ENCODE measurements at places on chromosomes 11 and 22.

- no peak for DNase-seq
Observed at GRCh38 chr22:26847816-26848215, 190.4 kb downstream of the MIAT start.

- no peak for DNase-seq
Observed at GRCh38 chr11:102465696-102466095, 13.1 kb upstream of the TMEM123 start.

- no peak for DNase-seq
Observed at GRCh38 chr11:134293119-134294113, 17.2 kb downstream of the GLB1L3 start.

DNA sequence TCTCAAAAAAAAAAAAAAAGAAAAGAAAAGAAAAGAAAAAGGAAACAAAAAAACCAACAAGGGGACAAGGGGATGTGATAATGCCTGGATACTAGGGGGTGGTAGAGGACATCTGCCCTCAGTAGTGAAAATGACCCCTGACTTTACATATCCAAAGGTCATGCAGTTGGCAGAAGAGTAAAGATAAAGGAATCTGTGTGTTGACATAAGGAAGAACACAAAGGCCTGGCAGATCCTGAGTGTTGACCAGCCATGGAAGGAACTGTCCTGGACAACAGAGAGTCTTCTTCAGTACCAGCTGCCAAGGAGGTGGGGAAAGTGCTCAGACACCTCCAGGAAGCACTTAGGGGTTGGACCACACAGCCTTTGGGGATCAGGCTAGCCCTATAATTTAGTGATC, 12.6 kb downstream of the SLC43A1 start:
- no peak for DNase-seq

DNA sequence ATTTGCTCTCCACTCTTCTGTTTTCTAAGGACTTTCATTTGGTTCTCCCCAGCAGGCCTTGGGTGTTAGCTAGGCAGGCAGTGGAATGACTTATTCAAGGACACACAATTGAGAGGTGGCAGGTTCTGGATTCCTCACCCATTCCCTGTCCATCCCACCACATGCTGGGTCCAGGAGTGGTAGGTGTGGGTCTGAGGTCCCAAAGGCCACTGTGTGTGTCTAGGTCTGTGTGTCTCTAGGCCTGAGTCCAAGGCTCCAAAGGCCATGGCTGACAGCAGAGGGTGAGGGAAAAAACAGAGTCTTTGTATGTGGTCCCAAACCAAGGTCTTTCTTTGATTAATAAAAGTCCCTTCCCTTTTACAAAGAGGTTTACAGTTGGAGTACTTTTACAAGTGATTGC, 40.8 kb downstream of the SLC5A1 start:
- no peak for DNase-seq

GRCh38 chr11:43269254-43269918, 42.4 kb upstream of the API5 start:
- no peak for DNase-seq

GRCh38 chr11:105524286-105524685, 85.6 kb upstream of the GRIA4 start:
- DNase-seq: no peak

DNA sequence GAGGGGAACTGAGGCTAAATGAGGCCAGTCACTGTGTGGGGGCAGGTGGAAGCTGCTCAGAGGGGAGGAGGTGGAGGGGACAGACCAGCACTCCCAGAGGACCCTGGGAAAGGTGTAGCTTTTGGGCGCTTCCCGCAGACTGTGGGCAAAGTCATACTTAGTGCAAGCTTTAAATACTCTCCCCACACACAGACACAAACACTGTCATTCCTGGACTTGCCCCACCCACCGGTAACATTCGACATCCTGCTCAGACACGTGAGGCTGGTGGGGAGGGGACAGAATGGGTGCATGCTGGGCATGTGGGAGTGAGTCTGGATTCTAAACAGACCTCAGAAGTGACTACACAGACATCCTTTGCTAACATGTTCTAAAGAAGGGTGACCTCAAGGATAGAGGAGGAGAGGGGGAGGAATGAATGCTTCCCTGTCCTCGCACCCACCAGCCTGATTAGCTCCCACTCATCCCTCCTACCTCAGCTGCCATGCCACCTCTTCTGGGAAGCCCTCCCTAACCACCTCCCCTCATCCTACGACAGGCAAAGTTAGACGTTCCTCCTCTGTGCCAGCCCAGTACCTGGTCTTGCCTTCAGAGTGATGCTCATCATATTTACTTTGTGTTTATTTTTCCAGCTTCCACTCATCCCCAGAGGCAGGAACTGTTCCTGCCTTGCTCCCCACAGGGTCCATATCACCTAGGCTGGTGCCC, 22.2 kb downstream of the TSKU start:
- peak; percentile 6 for DNase-seq

DNA sequence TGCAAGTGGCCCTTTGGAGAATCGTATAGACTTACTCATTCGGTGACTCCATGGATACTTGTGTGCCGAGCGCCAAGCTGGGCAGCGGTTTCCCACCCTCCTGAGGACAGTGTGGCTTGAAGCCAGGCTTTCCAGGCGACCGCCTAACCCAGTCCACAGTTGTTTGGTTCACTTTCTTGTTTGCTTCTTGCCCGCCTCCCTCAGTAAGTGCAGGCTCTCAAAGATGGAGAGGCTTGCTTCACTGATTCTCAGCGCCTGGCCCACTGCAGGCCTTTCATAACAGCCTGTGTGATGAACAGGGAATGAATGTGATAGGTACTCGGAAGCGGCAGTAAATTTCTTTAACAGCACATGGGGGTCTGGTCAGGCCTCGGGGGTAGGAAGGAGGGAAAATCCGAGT, 11.2 kb upstream of the MDK start:
- DNase-seq: no peak

DNA sequence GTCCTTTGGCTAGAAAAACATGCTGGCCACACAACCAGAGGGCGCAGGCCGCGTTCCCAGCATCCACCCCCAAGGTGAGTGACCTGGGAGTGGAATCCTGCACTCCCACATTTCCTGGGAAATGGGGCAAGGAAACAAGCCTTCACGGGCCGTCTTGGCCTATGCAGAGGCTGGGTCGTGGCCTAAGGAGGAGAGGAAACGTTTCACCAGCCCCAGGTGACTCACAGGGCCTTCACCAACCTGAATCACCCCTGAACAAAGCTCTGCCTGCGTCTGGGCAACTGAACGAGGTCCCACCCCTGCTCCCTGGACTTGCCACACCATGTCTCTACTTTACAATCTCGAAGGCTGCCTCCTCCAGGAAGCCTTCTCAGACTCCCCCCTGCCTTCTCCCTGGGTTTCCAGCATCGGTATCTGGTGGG, 13.2 kb downstream of the MYH9 start:
- peak; percentile 55 for DNase-seq

- DNase-seq: no peak
Observed at GRCh38 chr11:36865846-36866245, 267.8 kb upstream of the RAG2 start.

DNA sequence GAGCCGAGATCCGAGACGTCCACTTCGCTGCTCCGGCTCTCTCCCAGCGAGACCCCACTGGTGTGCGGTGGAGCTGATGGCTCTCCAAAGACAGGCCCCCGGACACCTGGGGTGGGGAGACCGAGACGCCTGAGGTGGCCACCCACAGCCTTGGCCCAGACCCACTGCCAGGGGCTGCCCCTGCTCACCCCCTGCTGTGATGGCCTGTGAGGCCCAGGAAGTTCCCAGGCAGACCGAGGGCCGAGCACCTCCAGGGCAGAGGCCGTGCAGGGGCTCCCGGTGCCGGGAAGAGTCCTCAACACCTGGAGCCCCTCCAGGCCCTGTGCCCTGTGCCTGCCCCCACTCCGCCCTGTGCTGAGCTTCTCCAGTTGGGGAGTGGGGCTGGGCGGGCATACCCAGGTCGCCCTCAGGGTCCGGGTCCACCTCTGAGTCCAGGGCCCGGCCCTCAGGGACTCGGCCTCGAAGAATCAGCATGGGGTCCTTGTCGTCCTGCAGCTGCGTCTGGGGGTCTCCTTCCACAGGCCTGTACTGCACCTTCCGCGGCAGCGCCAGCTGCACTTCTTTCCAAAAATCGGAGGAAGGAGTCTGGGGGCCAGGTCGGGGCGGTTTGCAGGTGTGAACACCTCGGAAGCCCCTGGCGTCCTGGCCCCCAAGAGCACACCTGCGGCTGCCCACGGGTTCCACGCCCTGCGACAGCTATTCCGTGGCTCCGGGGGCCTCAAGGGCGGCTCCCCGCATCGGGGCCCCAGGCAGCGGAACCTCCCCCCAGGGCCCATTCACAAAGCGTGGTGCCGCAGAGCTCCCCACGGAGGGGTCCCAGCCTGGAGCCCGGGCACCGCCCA, 8.6 kb downstream of the SIGIRR start:
- no peak for DNase-seq

GRCh38 chr11:11155962-11156815, 196.9 kb downstream of the CSNK2A3 start:
- no peak for DNase-seq

DNA sequence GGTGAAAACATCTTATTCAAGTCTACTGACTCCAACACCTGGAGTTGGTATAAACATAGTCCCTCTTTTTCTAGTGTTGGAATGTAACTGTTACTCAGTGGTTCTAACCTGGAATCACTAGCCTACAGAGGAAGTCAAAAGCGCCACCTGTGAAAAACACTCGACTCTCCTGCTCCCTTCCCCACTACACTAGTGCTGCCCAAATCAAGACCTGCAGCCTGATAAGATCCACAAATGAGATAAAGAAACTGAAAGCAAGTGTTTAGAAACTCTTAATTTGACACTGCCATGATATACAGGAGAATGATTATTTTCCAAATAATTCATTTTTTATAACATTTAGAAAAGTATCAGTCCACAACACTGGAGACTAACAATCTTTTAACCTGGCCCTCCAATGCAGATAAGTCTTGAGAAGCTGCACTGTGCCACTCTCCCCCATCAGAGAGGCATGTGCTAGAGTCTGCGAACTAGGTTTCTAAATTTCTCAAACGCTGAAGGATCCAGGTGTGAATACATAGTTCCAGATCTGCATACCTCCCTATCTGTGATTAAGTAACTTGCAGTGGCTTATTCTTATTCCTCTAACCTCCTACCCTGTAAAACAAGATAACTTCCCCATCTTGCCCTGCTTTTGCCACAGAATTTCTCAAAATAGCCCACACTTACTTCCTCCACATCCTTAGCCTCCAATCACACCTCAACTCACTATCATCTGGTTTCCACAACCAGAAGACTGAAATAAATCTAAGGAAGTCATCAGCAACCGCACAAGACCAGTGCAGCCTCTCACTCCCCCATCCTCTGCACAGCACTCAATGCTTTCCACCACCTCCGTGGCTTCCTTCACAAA, 88.1 kb downstream of the RRAS2 start:
- DNase-seq: no peak

DNA sequence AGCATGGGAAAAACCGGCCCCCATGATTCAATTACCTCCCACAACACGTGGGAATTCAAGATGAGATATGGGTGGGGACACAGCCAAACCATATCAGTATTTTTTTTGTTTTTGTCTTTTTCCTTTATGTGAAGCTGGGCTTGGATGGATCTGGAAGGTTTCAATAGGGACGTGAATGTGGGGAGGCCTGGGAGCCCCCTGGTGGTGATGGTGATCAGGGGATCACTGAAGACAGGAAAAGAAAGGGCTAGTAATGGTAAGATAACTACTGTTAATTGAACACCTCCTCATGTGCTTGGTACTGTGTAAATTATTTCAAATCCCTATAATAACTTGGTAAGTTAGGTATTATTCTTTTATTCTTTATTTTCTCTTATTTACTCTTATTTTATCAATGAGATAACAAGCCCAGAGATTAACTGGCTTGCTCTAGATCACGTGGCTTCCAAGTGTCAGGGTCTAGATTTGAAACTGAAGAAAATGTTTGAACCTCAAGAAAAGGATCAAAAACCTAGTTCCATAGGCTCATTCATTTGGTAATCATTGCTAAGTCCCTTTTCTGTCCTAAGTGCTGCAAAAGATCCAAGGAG, 364.2 kb downstream of the TENM4 start:
- DNase-seq: peak; percentile 39

- DNase-seq: no peak
Observed at GRCh38 chr11:20113149-20113438, 47.2 kb downstream of the DBX1 start.

GRCh38 chr22:40107851-40108378, 69.8 kb upstream of the TNRC6B start:
- no peak for DNase-seq

DNA sequence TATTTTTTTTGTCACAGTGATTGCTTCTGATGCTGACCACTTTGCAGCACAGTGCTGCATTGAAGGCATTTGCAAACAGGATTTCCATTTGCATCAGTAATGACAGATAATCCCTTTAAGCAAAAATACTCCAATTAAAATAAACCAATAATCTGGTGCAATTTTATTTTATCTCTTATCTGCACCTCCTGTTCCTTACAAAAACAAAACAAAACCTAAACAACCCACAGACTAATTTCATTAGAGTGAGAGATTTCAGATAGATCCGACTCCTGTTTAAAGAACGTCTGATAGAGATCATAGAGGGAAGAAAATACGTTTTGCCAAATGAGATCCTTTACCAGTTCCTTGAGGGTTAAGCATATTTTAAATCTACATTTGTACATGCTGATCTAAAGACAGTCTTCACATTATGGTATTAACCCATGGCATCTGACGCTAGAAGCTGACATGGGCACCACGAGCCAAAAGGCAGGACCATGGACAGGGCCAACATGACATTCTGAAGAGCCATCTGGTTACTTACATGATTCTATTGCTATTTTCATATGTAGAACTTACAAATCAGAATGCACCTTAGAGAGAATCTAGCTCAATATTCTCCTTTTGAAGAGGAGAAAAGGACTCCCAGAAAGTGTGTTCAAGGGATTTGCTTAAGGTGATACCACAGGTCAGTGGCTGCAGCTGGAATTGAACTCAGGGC, 286.2 kb upstream of the NARS2 start:
- no peak for DNase-seq

- no peak for DNase-seq
Observed at GRCh38 chr11:14555818-14556217, 35.6 kb upstream of the PSMA1 start.

DNA sequence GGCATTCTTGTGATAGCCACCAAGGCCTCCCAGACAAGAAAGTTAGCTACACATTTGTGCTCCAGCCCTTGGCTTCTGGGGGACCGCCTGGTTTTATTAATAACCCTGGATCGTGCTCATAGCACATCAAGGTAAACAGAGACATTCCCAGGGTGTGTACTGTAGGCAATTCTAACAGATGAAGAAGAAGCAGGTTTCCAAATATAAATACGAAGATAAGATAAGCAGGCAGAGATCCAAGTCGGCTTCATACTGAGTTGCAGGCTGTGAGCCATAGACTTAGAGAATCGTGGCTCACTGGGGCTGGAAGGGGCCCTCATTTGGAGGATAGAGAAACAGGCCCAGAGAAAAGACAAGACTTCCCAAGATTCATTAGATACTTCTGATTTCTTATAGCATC, 131.4 kb downstream of the TENM4 start:
- DNase-seq: no peak

- peak; percentile 72 for DNase-seq
Observed at GRCh38 chr11:119206511-119207414, 624 bp downstream of the CBL start.

DNA sequence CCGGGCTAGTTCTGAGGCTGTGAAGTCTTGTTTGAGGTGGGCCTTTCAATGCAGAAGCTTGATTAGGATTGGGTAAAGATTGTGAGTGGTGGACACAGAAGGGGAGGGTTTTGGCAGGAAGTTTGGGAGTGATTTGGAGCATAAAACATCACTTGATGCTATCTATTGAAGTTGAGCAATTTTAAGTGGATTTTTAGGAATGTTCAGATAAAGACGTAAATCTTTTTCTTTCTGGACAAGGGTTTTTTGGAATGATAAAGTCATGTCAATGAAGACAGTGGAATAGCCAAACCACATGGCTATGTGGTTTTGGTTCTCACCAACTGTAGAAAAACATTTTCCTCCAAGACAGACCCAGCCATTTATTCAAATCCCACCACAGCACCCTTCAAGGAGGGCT, 111.2 kb upstream of the SNX19 start:
- DNase-seq: no peak
